ENCODE measurements at places on chromosomes 11 and 22. TPM values are rescaled to one million over a fixed set of nuclear protein-coding genes. Genes with fewer than 3 reads are reported as not detected.

Gene A4GALT
- total RNA-seq, result 17.7 TPM

Gene WNT11
- 114 TPM for total RNA-seq

Gene PARVG
- 0.33 TPM for total RNA-seq

Gene ARHGAP20
- 0.30 TPM for total RNA-seq

Gene GLYAT
- not detected for total RNA-seq

Gene TBX1
- 0.12 TPM for total RNA-seq

Gene ST14
- total RNA-seq, result 0.12 TPM

Gene MAP6
- 3.8 TPM for total RNA-seq

Gene ZNF280A
- total RNA-seq, result not detected

Gene SNX32
- total RNA-seq, result 5.9 TPM

Gene CWC15
- 55.9 TPM for total RNA-seq

Gene SERHL2
- 3.4 TPM for total RNA-seq

Gene MPEG1
- total RNA-seq, result not detected

Gene OR10V1
- not detected for total RNA-seq

Gene NOX4
- total RNA-seq, result 0.49 TPM

Gene NPTXR
- total RNA-seq, result 15.1 TPM

Gene KLHL35
- total RNA-seq, result 2.2 TPM

Gene CDC42BPG
- total RNA-seq, result 10.1 TPM

Gene OR8G1
- not detected for total RNA-seq

Gene OSM
- not detected for total RNA-seq

Gene NRGN
- 2.1 TPM for total RNA-seq

Gene TMPRSS5
- 0.21 TPM for total RNA-seq

Gene MLC1
- total RNA-seq, result 0.27 TPM

Gene IFITM1
- total RNA-seq, result 47.2 TPM

Gene IGSF9B
- total RNA-seq, result 5.9 TPM

Gene LRP4
- 19.2 TPM for total RNA-seq

Gene ZNF215
- total RNA-seq, result 1.6 TPM

Gene CCDC34
- 21.1 TPM for total RNA-seq

Gene PANX2
- total RNA-seq, result 30.9 TPM

Gene CASP12
- total RNA-seq, result not detected

Gene GVQW3
- 8.1 TPM for total RNA-seq

Gene CDCA5
- 14.6 TPM for total RNA-seq

Gene OR56A1
- not detected for total RNA-seq

Gene GGT5
- total RNA-seq, result 0.35 TPM

Gene CASTOR1
- 19.6 TPM for total RNA-seq

Gene TTC28
- 109 TPM for total RNA-seq

Gene OR5AS1
- total RNA-seq, result not detected

Gene RASD2
- total RNA-seq, result 1.1 TPM

Gene SLC5A1
- total RNA-seq, result 0.45 TPM

Gene GUCY1A2
- 1.1 TPM for total RNA-seq

Gene PRRG4
- total RNA-seq, result not detected

Gene PTS
- 28.1 TPM for total RNA-seq

Gene SDF2L1
- 26.8 TPM for total RNA-seq

Gene VWA5A
- total RNA-seq, result 20.8 TPM

Data from cardiac muscle cell (in vitro differentiated cells and primary cell).